Psoas muscle (tissue), 8 donors: ENCODE measurements at places on chromosomes 5 and 9. TPM values are rescaled to one million over a fixed set of nuclear protein-coding genes. Genes with fewer than 3 reads are reported as not detected.

ADAMTS19 gene
- 0.01 TPM for polyA plus RNA-seq

TMEM252 gene
- polyA plus RNA-seq, result not detected

SLC4A9 gene
- polyA plus RNA-seq, result 0.09 TPM

IL5 gene
- not detected for polyA plus RNA-seq

TAF9 gene
- 66.6 TPM for polyA plus RNA-seq
